ENCODE measurements at places on chromosomes 7 and 10.

GRCh38 chr10:62000726-62001125, 99.2 kb downstream of the ARID5B start:
- DNase-seq = no peak

DNA sequence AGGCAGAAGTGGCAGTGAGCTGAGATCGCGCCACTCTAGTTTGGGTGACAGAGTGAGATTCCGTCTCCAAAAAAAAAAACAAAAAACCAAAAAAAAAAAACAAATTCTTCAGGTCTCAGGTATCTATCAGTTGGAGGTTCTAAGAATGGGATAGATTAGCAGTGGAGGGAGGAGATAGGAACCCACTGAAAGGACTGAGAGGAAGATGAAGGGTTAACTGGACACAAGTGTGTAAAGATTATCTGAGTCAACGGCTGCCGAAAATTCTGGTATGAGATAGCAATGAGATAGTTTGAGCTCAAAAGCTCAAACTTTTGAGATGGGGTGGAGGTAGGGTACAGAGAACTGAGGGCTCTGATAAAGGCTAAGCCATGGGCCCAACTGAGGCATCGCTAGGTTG, 12.8 kb downstream of the ZNF467 start:
- DNase-seq = no peak

- no peak for DNase-seq
Observed at GRCh38 chr7:154910125-154910524, 92.8 kb downstream of the PAXIP1 start.

- peak; percentile 71 for DNase-seq
Observed at GRCh38 chr10:112985690-112986543, 35.9 kb downstream of the TCF7L2 start.
